ENCODE measurements at places on chromosomes 3 and 15. TPM values are rescaled to one million over a fixed set of nuclear protein-coding genes. Genes with fewer than 3 reads are reported as not detected.

The DUOX1 gene
- 0.04 TPM for total RNA-seq

DNA sequence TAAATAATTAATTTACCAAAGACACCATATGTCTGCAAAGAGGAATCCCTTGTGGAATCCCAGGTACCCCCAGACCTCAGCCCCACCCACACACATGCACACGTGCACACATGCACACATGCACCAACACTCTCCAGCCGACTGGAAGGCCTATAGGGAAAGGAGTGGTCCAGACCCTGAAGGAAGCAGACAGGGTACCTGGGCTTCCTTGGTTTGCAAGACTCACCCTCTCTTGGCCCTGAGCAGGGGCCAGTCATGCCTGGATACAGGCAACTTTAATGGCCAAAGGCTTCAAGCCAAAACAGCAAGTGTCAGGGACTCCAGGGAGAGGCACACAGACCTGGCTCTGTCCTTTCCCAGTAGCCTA, 8.9 kb upstream of the HAPLN3 start:
- DNase-seq = no peak

DNA sequence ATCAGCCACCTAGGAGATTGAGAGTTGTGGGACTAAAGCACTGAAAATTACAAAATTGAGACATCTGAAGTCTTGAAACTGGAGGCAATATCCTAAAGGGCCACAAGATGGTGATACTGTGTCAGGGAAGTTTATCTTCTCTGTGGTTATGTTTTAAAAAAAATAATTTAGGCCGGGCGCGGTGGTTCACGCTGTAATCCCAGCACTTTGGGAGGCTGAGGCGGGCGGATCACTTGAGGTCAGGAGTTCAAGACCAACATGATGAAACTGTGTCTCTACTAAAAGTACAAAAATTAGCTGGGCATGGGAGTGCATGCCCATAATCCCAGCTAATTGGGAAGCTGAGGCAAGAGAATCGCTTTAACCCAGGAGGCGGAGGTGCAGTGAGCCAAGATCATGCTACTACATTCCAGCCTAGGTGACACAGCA, 17.9 kb upstream of the NIT2 start:
- DNase-seq = peak; percentile 57

GRCh38 chr15:60272623-60273022, 125.2 kb downstream of the ANXA2 start:
- DNase-seq = no peak

- DNase-seq = peak; percentile 70
Observed at GRCh38 chr3:109532257-109533216, 195.2 kb upstream of the DPPA4 start.

- peak; percentile 29 for DNase-seq
Observed at GRCh38 chr15:82799183-82799841, 6.6 kb downstream of the FSD2 start.

DNA sequence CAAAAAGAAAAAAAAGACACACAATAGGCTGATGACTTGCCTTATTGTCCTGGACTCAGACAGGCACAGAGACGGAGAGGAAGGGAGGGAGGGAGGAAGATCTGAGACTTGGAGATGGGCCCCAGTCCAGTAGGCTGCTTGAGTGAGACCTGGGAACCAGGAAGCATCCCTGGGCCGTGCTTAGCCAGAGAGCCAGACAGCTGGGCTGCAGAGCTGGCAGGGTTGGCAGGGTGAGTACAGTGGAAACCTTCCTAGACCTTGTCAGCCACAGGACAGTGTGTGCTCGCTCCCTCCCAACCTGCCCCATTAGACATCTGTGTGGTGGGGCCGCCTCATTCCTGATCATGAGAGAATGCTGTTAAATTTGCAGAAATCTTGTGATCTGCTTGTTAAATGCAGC, 107.9 kb upstream of the ALDH1A3 start:
- peak; percentile 74 for DNase-seq

- DNase-seq = peak; percentile 1
Observed at GRCh38 chr3:181326637-181327223, 337.2 kb upstream of the DNAJC19 start.

DNA sequence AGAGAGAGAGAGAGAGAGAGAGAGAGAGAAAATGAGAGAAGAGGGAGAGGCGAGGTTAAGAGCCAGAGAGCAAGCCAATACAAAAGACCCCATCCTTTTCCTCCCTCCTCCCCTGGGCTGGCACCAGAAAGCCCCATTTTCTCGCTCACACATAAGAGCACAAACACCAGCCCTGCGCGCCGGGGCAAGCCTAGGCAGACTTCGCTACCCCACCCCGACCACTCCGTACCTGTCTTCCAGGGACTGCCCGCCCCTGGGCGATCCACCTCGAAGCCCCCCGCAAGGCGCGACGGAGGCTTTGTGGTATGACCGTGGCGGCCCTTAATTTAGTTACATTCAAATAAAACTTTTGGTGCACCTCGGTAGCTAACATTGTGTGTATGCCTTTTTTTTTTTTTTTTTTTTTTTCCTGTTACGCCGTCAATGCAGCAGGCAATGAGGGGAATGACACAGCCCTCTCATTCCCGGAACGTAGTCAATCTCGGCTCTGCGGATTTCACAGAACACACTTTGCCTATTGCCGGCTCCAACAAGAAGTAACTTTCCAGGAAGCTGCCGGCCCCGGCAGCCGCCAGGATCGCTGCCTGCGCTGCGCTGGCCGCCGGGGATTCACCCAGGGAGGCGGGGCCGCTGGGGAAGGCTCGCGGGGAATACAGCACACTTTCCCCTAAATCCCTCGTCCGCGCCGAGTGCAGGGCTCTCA, 7.7 kb downstream of the BCL6 start:
- DNase-seq = peak; percentile 88

The SRPRB gene
- total RNA-seq = 39.6 TPM

The CHRNA3 gene
- 0.13 TPM for total RNA-seq

GRCh38 chr15:54599386-54599785, 597.4 kb downstream of the RSL24D1 start:
- DNase-seq = peak; percentile 91

The ADPRH gene
- total RNA-seq = 4.0 TPM

DNA sequence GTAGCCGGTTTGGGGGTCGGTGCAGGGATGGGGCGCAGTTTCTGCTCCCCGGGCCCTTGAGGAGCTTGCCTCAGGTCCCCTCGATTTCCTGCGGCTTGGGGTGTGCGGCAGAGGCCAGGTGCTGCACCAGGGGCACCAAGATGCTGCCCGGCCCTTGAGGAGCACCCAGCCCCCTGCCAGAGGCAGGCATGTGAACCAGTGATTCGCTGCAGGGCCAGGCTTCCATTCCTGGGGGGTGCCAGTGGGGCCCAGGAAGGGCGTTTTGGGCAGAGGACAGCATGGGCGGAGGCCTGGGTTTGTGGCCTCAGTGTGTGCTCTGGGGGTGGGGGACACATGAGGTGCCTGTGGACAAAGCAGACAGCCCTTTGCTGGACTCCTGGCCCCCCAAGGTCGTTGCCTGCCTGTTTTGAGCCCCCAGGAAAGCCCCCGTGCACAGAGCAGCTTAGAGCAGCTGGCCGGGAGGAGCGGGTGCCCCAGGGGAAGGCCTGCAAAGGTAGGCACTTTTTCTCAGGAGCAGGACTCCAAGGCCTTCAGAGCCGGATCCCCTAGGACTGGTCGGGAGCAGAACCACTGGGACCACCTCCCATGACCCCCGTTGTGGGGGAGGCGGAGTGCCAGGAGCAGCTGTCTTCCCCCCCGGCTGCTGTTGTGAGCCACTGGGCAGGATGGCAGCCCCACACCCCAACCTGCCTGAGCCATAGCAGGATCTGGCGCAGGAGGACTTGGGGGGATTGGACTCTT, 1.6 kb downstream of the PLXNA1 start:
- DNase-seq = no peak

- DNase-seq = no peak
Observed at GRCh38 chr3:99836681-99837080, 19.0 kb downstream of the CMSS1 start.

DNA sequence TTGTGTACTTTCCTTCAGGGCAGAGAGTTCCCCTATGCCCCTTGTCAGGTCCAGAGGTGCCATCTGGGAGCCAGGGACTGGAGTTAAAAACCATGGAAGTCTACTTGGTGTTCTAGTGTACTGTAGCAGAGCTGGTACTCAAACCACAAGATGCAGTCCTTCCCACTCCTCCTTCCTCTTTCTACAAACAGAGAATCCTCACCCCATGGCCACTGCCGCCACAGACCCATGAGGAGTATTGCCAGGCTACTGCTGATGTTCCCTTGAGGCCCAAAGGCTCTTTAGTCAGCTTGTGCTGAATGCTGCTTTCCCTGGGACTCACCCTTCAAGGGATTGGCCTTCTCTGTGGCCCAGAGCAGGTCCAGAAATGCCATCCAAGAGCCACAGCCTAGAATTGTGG, 229.2 kb upstream of the ZPLD1 start:
- no peak for DNase-seq

DNA sequence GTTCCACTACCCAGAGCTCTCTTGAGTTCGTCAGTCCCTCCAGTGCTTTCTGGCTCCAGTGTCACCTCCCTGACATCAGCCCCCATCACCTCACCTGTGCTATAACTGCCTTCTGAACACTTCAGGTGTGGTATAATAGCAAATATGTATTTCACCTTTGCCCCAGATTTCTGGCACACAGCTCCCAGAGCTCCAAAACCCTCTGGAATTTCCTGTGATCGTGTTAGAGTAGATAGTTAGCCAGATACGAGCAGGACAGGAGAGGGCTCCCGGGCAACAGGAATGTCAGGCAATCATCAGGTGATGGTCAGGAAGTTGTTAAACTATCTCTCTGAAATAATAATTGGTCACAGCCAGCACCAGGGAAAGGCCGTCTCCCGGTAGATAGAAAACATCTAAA, 22.6 kb upstream of the LIMD1 start:
- no peak for DNase-seq

The CADM2 gene
- 3.9 TPM for total RNA-seq

The C3orf70 gene
- total RNA-seq = 4.8 TPM

The GOLGA8R gene
- total RNA-seq = 3.1 TPM

The C3orf85 gene
- total RNA-seq = not detected

GRCh38 chr15:70504299-70504951, 258.9 kb downstream of the UACA start:
- DNase-seq = peak; percentile 76

- DNase-seq = peak; percentile 61
Observed at GRCh38 chr15:38440353-38441129, 13.4 kb upstream of the FAM98B start.

The UCN2 gene
- not detected for total RNA-seq

The MIX23 gene
- total RNA-seq = 36.7 TPM

- DNase-seq = no peak
Observed at GRCh38 chr15:42602501-42602900, 27.1 kb downstream of the STARD9 start.

DNA sequence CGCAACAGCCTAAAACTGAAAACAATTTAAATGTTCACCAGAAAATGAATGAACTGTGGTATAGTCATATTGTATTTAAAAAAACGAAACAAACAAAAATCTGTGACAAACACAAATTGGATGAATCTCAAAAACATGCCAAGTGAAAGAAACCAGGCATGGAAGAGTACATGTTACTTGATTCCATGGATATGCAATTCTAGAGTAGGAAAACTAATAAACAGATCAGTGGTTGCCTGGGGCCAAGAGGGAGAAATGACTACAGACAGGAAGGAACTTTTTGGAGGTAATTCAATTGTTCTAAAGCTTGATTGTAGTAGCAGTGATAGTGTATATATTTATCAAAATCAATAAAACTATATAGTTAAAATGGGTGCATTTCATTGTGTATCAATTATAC, 16.8 kb downstream of the UBE3A start:
- no peak for DNase-seq

The GATA2 gene
- total RNA-seq = 2.1 TPM

The GALNT15 gene
- total RNA-seq = 2.0 TPM

The SPTBN5 gene
- 6.3 TPM for total RNA-seq

GRCh38 chr15:84781495-84781894, 33.1 kb downstream of the ZNF592 start:
- DNase-seq = no peak

The TMEM207 gene
- not detected for total RNA-seq

The CD276 gene
- 48.3 TPM for total RNA-seq

The GPR15 gene
- total RNA-seq = not detected

The SYNPR gene
- 0.04 TPM for total RNA-seq

The ESYT3 gene
- 11.0 TPM for total RNA-seq

DNA sequence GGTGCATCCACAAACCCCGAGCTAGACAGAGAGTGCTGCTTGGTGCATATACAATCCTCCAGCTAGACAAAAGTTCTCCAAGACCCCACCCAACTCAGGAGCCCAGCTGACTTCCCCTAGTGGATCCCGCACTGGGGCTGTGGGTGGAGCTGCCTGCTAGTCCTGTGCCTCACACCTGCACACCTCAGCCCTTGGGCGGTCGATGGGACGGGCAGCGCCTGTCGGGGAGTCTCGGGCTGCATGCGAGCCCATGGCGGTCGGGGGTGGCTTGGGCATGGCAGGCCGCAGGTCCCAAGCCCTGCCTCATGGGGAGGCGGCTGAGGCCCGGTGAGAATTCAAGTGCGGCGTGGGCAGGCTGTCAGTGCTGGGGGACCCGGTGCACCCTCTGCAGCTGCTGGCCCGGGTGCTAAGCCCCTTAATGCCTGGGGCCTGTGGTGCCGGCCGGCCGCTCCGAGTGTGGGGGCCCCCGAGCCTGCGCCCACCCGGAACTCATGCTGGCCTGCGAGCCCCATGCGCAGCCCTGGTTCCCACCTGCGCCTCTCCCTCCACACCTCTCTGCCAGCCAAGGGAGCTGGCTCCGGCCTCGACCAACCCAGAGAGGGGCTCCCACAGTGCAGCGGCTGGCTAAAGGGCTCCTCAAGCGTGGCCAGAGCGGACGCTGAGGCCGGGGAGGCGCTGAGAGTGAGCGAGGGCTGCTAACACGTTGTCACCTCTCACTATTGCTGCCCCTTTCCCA, 31.0 kb downstream of the ZNF589 start:
- DNase-seq = no peak

GRCh38 chr3:56023546-56023945, 444.7 kb downstream of the ERC2 start:
- DNase-seq = no peak

DNA sequence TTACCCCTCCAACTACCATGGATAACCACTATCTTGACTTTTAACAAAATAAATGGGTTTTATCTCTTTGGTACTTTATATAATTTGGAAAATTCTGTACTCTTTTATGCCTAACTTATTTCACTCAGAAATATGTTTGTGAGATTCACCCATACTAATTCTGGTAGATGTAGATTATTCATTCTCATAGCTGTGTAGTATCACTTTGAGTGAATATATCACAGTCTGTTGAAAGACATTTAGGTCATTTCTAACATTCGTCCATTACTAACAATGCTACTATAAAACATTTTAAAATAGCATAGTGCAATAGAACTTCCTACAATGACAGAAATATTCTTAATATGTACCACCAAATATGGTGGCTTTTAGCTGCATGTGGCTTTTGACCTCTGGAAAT, 542.4 kb downstream of the RBMS3 start:
- DNase-seq = no peak

- peak; percentile 16 for DNase-seq
Observed at GRCh38 chr3:116388867-116389385, 56.4 kb downstream of the LSAMP start.

The FSTL1 gene
- 934 TPM for total RNA-seq

The IL17RB gene
- total RNA-seq = 0.93 TPM

- DNase-seq = peak; percentile 74
Observed at GRCh38 chr3:14791343-14791945, 27.3 kb upstream of the FGD5 start.

The SLC6A1 gene
- total RNA-seq = 1.2 TPM

The ATP13A4 gene
- 0.62 TPM for total RNA-seq

The TM4SF4 gene
- total RNA-seq = 0.09 TPM

Data from muscle of leg (tissue), 16 donors.